Fibroblast of skin of right biceps (primary cell): ENCODE measurements at places on chromosomes 2 and 18.

GRCh38 chr2:118058951-118059350 lies 29.3 kb upstream of the INSIG2 start:
- DNase-seq = peak; percentile 55

DNA sequence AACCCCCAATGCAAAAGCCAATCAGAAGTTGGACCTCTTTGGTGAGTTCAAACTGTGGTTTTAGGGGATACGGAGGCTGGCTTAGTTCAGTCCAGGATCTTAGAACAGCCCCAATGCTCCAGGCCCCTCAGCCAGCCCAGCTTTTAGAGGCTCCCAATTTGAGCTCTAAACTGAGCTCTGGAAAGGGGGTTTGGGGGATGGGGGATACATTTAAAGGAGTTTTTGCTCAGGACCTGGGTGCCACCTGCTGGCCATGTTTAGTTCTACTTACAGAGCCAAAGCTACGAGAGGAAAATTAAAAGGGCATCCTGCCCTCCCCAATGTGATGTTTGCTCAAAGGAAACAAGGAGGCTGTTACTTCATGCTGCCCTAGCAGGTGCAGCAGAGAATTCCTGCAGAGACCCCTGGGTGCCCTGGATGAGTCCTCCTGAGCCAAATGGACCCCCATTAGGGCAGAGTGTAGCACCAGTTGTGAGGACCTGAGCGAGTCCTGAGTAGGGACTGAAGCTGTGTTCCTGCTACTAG lies 15.9 kb upstream of the TMEM214 start:
- DNase-seq = peak; percentile 73

DNA sequence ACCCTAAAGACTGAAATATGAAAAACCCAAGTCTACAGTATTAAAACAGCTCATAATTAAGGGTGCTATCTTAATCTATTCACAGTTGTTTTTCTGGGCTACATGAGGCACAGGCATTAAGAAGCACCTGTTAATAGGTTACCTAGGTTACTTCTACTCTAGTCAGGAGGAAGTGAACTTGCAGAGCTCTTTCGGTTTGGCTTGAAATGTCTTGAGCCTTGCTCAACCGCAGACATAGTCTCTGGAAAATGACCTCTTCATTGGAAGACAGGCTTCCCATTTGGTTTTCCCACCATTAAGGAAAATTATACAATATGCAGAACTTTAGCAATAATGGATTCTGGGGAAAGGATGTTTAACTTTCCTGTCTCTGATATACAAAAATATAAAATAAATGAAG lies 142.3 kb upstream of the KCNJ3 start:
- DNase-seq = no peak

DNA sequence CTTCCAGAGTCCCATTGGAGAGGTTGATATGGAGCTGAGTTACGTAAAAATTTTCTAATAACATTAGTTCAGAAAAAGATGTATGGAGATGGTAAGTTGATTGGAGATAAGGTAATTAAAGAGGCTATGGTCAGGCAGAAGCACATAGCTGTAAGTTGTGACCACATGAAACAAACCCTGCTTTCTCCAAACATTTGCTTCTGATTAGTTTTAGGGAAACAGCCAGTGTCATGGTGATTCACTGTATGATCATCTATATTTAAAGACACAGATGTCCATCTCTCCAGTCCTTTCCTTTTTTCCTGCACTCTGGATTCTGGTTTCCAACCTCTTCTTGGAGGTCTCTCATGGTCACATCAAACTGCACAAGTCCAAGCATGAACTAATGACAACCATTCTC lies 1550.8 kb upstream of the PIK3C3 start:
- peak; percentile 72 for DNase-seq

DNA sequence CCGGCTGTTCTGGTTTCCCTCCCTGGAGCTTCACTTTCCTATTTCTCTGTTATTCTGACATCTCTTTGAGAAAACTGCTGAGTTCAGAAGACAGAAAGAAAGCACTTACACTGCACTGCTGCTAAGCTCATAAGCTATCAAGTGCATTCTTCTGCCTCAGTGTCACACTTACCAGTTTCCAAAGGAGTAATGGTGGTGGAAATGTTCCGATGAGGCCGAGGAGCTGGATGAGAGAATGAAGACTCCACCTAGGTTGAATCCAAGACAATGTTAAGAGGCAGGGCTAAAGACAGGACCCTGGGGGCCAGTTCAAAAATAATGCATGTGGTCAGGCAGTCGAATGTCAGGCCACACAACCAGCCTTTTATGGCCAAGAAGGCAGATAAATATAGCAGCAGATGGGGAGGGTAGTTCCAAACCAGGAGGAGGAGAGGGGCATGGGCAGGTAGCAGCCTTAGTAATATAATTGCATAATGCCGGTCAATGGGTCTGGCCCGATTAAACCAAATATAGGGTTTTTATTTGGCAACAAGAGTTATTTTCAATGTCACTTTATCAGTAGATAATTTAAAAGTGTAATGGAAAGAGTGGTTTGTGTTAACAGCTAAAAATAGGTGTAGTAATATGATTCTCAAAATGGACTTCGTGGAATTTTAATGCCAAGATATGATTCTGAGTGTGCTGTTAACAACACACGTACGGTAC lies at the start of gene MYOM1:
MYOM1 (minus strand) TSS at position 338 of the 705 bp plus-strand sequence. CDS start 4,745 bp downstream, outside the sequence.
- no peak for DNase-seq

DNA sequence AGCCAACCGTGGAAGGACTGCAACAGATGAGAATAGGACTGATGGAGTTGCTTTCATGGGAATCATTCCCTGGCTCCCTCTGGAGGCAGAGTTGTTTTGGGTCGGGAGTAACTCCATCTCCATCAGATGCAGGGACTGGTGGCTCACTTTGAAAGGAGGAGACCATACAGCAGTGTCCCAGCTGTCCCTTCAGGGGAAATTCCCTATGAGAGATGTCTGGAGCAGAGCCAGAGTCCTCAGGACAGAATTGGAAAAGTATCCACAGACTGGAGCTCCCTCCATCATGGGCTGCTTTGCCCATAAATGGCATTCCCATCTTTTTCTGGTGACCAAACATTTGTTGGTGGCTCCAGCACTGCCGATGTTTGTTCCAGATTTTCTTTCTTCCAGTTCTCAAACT lies 144.3 kb downstream of the NCK2 start:
- DNase-seq = no peak
